Urothelium cell line (cell line): ENCODE measurements at places on chromosomes 7 and 10.
A peak's percentile ranks its signal among the peaks of the same experiment; 100 is the strongest.

- DNase-seq: no peak
These were observed 28.6 kb downstream of the VIM start for GRCh38 chr10:17256627-17257026.

GRCh38 chr7:5456409-5456808 is 32.8 kb upstream of the TNRC18 start:
- no peak for DNase-seq

DNA sequence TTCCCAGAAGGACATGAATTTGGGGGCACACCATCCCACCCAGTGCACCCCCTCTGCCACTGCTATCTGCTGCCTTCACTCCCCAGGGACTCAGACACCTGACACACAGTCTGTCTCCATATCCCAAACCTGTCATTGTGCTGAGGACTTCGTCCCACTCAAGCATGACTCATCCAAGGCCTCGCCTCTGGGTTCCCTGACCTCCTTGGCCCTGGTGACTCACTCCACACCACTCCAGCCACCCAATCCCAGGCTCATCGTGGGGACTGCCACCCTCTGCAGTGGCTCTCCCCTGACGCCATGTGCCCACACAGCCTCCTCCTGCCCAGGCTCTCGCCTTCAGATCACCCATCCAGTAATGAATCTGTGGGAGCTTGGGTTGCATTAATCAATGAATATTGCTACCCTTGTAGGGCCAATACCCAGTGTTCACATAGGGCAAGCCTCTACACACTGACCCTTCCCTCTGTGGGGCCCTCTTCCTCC is 6.6 kb upstream of the INSIG1 start:
- DNase-seq: peak; percentile 26

GRCh38 chr10:31939797-31940708 is 11.4 kb upstream of the ARHGAP12 start:
- no peak for DNase-seq

- no peak for DNase-seq
These were observed 373.3 kb upstream of the IGFBP3 start for GRCh38 chr7:46294381-46294780.

DNA sequence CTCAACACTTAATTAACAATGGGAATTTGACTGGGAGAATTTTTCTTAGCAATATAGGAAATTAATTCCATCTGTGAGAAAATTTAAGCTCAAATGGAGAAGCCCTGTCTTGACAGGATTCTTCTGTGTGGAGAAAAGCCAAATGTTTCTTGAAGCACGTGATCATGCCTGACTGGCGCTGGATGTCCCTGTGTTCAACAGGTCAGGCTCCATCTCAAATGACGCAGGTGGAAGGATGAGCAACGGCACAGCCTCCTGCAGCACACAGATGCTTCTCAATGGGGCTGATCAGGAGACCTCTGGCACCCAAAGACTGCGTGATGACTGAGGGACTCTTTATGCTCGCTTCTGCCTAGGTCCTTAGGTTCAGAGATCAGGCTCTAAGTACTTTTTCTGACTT is 143.8 kb downstream of the RSU1 start:
- no peak for DNase-seq

- no peak for DNase-seq
These were observed 312.3 kb upstream of the ZNF32 start for GRCh38 chr10:43960981-43961380.

DNA sequence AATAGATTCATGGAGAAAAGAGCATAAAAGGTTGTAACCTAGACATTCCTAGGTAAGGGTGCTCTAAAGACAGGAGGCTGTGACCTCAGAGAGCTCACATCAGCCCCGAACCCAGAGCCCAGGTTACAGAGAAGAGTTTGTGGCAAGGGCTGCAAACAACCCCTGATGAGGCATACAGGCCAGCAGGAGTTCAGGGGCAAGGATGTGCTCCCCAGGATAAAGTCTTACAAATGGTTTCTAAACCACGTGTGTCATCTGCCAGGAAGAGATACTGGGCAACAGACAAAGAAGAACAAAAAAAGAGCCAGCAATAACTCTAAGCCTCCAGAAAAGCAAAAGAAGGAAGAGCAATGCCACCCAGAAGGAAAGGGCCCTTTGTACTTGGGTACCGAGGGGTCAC is 27.7 kb downstream of the NCAPG2 start:
- DNase-seq: no peak

DNA sequence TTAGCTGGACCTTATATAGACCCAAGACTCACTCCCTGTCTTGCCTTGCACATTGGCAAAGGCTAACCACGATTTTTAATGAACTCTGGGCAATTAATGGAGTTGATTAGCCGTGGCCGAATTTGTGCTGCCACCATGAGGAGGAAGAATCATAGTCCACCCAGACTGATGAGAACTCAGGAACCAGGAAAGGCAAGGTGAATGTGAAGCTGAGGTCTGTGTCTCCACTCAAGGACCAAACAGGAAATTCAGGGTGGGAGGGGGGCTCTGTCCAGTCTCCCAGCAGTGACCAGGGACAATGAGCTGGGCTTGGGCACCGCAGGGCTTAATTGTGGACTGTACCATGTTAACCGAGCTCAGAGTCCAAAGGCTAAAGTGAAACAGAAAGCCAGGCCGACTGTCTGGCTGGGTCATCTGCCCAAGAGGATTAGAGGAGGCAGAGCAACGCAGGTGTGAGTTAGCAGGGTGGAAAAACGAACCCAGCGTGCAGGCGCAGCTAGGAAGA is 127.0 kb upstream of the JCAD start:
- peak; percentile 37 for DNase-seq

DNA sequence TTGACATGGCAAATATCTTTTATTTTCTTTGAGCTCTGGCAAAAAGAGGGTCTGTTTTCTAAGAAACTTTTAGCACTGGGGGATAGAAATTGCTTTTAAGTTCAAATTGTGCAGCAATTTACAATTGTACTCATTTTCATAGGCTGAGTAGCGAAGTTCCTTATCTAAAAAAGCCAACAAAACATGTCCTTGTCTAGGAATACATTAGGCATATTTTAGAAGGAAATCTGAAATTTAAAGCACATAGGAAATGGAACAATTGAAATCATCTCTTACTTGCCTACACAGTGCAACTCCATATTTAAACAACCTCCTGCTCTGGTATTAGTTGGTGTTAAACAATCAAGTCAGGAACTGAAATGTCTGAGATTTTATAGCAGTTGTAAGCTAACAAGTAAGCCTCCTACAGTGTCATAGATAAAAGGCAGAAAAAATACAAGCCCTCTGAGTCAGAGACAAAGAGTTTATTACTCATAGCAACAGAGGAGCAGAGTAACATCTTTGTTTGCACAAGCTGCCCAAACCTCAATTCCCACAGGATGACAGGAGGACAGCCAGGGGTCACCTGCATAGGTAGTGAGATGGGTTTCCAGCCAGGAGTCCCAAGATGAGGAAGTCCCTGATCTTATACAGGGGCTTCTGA is 280.2 kb upstream of the HGF start:
- DNase-seq: peak; percentile 88

GRCh38 chr7:84669177-84669732 is 474.7 kb upstream of the SEMA3A start:
- no peak for DNase-seq

GRCh38 chr7:107854989-107855388 is 36.0 kb upstream of the DLD start:
- DNase-seq: peak; percentile 43

GRCh38 chr7:8291397-8292141 is 29.6 kb upstream of the ICA1 start:
- no peak for DNase-seq

DNA sequence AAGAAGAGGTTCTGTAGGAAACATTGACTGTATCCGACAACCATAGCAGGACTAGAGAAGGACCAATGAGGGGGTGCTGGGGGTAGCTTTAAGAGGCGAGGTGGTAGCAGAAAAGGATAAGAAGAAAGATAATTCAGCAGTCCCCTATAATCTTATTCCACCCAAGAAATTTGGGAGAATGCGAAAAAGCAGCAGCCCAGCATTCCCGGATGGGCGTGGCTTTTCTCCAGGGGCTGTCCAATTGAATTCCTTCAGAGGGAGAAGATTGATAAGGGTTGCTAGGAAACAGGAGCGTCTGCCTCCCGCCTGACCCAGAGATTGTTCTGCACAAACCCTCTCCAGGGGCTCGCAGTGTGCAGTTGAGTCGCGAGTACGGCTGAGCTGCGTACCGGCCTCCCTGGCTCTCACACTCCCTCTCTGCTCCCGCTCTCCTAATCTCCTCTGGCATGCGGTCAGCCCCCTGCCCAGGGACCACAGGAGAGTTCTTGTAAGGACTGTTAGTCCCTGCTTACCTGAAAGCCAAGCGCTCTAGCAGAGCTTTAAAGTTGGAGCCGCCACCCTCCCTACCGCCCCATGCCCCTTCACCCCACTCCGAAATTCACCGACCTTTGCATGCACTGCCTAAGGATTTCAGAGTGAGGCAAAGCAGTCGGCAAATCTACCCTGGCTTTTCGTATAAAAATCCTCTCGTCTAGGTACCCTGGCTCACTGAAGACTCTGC is at the start of gene GRM3:
Gene GRM3 (plus strand): TSS at position 349 of the 721 bp plus-strand sequence. CDS start 121,237 bp downstream, outside the sequence.
- peak; percentile 75 for DNase-seq

DNA sequence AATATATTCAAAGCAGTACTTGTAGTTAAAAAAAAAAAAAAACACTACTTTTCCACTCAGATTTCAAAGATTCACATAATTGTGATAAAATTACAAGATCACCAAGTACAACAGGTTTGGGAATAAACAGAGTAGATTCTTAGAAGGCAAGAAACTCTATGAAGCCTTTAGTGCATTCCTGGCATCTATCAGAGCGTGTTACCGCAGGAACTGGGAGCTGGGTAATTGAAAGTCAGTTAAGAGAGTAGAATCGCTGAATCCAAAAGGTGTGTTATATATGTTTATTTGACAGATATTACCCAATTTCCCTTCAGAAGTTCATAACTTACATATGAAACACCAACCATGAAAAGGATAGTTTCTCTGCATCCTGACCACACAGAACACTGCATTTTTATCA is 159.2 kb upstream of the PLXNA4 start:
- no peak for DNase-seq

- no peak for DNase-seq
These were observed 1024.8 kb upstream of the AUTS2 start for GRCh38 chr7:68573271-68574005.

- DNase-seq: no peak
These were observed 16.0 kb upstream of the LANCL2 start for GRCh38 chr7:55349121-55349520.

DNA sequence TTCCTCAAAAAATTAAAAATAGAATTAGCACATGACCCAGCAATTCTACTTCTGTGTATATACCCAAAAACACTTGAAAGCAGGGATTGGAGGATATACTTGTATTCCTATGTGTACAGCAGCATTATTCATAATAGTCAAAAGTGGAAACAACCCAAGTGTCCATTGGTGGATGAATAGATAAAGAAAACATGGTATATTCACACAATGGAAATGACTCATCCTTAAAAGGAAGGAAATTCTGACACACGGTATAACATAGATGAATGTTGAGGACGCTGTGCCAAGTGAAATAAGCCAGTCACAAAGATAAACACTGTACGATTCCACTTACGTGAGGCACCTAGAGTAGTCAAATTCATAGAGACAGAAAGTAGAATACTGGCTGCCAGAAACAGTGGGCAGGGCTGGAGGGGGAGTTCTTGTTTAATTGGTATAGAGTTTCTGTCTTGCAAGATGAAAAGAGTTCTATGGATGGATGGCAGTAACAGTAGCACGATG is 26.6 kb upstream of the KAT6B start:
- no peak for DNase-seq

DNA sequence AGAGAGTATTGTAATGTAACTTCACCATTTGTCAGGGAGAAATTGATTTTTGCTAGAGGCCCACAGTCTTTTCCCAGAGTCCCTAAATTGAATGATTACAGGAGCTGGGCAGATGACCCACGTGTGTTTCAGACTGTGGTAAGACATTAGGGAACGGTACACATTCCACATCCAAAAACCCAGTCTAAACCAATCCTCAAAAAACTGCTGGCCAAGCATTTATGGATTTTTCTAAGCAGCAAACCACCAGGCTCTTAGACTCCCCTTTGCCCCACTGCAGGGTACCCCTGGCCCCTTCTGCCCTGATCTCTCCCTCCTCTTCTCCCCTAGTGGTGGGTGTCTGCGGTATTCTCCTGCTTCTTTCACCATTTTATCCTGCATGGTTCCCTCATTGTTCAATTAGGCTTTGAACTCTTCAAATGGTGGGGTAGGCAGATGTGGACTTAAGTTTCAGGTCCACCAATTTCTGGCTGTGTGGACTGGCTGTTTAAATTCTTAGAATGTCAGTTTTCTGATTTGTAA is 135.5 kb upstream of the SORCS3 start:
- no peak for DNase-seq

GRCh38 chr7:128791121-128791971 is at the start of gene CCDC136:
Gene CCDC136, plus strand, starts transcription at chr7:128791968. Its CDS starts 444 bp downstream, at chr7:128792412.
- DNase-seq: peak; percentile 77

- no peak for DNase-seq
These were observed 93.7 kb upstream of the RPA3 start for GRCh38 chr7:7812112-7812511.

GRCh38 chr7:132488634-132489302 is 87.5 kb downstream of the PLXNA4 start:
- peak; percentile 13 for DNase-seq

GRCh38 chr10:16440396-16441133 is 3.8 kb downstream of the PTER start:
- DNase-seq: peak; percentile 35

GRCh38 chr10:6473430-6473829 is 106.6 kb downstream of the PRKCQ start:
- DNase-seq: no peak
